ENCODE measurements at places on chromosomes 1 and 21.

GRCh38 chr1:218488986-218489385 is 143.8 kb downstream of the TGFB2 start:
- no peak for DNase-seq

- no peak for DNase-seq
Measured at GRCh38 chr1:225454733-225455132, 26.9 kb upstream of the LBR start.

DNA sequence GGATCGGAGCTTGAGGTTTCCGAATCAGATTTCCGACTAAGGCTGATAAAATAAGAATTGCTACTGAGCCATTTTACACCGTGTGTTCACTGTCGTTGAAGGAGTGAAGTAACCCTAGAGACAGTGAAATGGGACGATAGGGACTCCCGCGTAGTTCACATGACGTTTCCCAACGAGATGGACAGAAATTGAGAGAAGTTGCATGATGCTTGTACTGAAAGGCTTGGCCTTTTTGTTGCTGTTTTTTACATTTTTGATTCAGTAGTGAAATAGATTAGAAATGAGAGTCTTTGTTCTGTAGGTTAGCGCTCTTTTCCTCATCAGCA is 1.2 kb downstream of the KHDRBS1 start:
- DNase-seq, result no peak

DNA sequence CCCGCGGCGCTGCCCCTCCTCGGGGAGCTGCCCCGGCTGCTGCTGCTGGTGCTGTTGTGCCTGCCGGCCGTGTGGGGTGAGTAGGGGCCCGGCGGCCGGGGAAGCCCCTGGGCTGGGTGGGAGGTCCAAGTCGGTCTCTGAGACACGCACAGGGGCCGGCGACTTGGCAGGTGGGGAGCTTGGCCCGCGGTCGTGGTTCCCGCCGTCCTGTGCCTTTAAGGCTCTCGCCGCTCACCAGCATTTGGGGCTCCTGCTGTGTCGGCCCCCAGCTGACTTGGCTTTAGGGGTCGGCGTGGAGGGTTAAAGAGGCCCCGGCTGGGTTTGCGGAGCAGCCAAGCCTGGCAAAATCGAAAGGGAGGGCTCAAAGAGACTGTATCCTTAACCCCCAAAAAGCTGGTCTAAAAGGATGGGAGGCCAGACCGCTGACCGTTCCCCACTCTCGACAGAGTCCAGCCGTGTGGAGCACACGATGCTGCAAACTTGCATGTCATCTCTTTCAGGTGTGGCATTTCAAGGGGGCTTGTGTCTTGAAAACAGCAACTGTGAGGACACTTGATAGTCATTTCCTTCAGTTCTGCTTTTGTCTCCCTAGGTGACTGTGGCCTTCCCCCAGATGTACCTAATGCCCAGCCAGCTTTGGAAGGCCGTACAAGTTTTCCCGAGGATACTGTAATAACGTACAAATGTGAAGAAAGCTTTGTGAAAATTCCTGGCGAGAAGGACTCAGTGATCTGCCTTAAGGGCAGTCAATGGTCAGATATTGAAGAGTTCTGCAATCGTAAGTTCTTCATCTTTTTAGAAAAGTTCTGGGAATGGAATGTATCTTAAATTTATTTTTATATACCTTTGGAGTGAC is 540 bp downstream of the CD55 start:
- DNase-seq, result peak; percentile 32

GRCh38 chr1:20185834-20186782 is at the start of the genes PLA2G2C and UBXN10:
PLA2G2C (minus strand) TSS chr1:20186518; CDS start chr1:20177363, 9,155 bp downstream.
UBXN10 (plus strand) TSS chr1:20186096; CDS start chr1:20190562, 4,466 bp downstream.
- no peak for DNase-seq

Measured in globus pallidus (tissue), 1 donor.